ENCODE measurements at places on chromosomes 12 and 14.
A peak's percentile ranks its signal among the peaks of the same experiment; 100 is the strongest.

DNA sequence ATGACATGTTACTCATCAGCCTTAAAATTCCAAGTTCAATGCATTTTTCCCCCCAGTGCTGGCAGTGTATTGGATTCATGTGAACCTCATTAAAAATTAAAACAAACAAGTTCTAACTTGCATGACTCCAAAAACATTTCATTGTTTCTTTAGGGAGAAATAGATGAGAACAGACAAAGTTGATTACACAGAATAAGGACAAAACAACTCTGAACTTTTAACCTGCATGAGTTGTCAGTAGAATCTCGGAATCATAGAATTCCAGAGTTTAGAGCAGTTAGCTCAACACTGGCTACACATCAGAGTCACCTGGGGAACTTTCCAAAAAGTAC lies 127.5 kb downstream of the TMX1 start:
- peak; percentile 75 for DNase-seq

GRCh38 chr14:65776193-65776852 lies 363.8 kb downstream of the FUT8 start:
- DNase-seq, result no peak

DNA sequence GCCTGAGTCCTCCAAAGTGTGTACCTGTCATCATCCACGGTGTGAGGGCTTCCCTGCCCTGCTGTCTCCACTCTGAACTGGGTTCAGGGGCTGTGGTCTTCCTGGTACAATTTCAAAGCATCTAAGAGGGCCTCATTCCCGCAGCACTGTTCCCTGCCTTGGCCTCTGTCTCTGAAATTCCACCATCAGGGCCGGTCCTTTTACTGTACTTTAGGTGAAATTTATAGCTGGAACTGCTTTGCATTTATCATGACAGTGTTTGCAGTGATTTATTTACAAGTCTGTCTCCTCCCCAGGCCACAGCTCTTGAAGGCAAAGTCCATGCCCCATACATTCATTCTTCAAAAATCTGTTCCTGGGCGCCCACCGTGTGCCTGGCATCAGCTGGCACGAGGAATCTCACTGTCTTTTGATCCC lies 36.9 kb upstream of the NCOR2 start:
- DNase-seq, result no peak

GRCh38 chr12:106764220-106764619 lies 10.3 kb upstream of the RIC8B start:
- no peak for DNase-seq

DNA sequence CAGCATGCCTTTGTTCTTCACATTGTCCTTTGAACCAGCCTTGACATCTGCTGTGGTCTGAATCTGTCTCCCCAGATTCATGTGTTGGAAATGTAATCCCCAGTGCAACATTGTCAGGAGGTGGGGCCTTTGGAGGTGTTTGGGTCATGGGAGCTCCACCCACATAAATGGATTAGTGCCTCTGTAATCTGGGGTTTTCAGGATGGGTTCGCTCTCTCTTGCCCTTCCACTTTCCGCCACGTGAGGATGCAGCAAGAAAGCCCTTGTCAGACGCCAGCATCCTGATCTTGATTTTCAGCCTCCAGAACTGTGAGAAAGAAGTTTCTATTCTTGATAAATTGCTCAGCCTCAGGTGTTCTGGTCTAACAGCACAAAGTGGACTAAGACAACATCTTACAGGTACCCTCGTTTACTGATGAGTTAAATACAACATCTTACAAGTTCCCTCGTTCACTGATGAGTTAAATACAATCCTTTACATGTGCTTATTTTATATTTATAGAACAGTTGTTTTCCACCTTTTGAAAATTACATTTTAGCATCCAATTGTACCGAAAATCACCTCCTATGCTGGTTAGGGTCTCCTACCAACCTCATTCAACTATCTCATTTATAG lies 54.4 kb upstream of the RIMBP2 start:
- DNase-seq, result no peak

Data from AG09309 (cell line).